GM23338 (cell line): ENCODE measurements at places on chromosomes 2 and 18. TPM values are rescaled to one million over a fixed set of nuclear protein-coding genes. Genes with fewer than 3 reads are reported as not detected.

GRCh38 chr2:238227587-238228032, 12.2 kb downstream of the HES6 start:
- DNase-seq: peak; percentile 31

- peak; percentile 56 for DNase-seq
Measured at GRCh38 chr2:1730015-1730927, 14.0 kb downstream of the PXDN start.

- no peak for DNase-seq
Measured at GRCh38 chr2:120338015-120338414, 7.9 kb upstream of the INHBB start.

DNA sequence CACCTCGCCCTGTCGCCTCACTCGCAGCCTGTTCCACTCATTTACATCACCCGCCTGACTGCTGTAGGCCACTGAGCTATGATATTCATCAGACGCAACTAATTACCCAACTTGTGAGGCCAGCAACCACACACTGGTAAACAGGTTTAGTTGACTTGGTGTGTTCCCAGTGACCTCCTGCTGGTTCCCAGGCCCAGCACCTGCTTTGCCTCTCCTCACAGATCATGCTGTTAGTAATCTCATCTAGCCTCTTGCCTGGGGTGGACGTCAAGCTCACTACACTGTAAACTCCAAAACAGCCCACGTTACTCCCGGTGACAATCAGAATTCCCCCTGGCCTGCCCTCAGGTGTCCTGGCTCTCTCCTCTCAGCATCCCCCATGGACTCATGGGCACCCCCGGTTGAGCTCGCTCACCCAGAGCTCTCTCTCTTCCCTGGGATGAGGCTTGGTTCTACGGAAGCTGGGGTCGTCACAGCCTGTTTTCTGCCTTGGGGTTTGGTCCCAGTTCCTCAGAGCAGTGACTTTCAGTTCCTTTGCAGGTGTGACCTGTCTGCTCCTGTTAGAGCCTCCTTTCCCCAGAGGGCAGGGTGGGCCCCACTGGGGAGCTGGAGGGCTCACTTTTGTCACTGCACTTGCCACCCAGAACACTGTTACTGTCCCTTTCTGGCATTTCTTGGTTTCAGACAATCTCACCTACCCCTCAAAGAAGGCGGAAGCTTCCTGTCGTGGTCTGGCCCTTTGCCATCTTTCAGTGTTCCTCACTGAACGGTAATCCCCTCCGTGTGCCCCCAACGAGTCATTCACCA, 40.3 kb downstream of the INPP5D start:
- DNase-seq: no peak

The ASB18 gene
- not detected in 2 replicates for total RNA-seq

The CCDC68 gene
- 1.2 and 1.6 TPM in 2 replicates for total RNA-seq

- DNase-seq: no peak
Measured at GRCh38 chr2:149055751-149056150, 17.3 kb downstream of the LYPD6B start.

- DNase-seq: no peak
Measured at GRCh38 chr2:56693501-56693900, 509.7 kb downstream of the CCDC85A start.

DNA sequence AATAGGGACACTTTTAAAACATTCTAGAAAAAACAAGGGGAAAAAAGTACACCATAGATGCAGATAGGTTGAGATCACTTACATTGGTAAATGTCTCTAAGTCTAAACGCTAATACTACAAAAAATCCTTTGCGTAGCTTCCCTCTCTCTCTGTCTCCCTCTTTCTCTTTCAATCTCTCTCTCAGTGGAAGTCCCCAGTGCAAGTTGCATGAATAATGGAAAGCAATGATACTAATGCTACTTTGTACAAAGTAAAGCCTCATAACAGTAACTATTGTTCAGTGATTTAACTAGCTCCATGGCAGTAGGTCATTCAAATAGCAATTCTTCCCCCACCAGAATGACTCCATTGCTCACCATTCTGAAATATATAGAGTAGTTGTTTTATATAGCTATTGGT, 12.8 kb downstream of the MEIS1 start:
- no peak for DNase-seq

DNA sequence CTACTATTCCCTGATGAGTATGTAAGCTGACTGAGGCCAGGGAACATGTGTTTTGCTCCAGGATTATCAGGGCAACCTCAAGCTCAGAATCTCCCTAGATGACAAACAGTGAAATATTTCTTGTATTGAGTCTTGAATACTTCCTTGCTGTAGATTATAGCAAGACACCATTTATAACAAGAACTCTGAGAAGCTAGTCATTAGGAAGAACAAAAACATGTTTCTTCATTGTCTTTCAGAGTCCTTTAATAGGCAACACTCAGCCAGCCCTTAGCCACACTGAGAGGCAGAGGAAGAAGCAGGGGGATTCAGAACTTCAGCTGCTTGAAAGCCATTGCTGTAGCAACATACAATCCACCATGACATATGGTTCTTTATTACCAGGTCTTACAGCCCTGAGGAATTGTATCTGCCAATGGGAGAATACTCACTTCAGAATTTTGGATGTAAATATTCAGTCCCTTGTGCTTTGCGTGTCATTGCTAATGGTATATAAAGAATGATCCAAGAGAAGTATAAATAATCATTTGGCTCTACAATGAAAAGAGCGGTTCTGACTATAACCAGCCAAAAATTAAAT, 117.5 kb upstream of the NCKAP5 start:
- no peak for DNase-seq

GRCh38 chr2:61636686-61637085, 98.5 kb upstream of the XPO1 start:
- no peak for DNase-seq
